Aortic smooth muscle cell (primary cell): ENCODE measurements at places on chromosomes 11 and 22. TPM values are rescaled to one million over a fixed set of nuclear protein-coding genes. Genes with fewer than 3 reads are reported as not detected.

MS4A12 gene
- not detected in 2 replicates for total RNA-seq

CARNS1 gene
- 0.13 and 0.75 TPM in 2 replicates for total RNA-seq

BIRC3 gene
- 0.68 and 0.92 TPM in 2 replicates for total RNA-seq

SCGB1A1 gene
- total RNA-seq: not detected in 2 replicates

RASSF10 gene
- total RNA-seq: not detected in 2 replicates

ALDH3B2 gene
- total RNA-seq: not detected in 2 replicates
